Stimulated activated CD8-positive, alpha-beta memory T cell treated with anti-CD3 and anti-CD28 coated beads, Interleukin-15, amount 100 ng/mL, for 24 hours (primary cell): ENCODE measurements at places on chromosomes 7 and 10.

DNA sequence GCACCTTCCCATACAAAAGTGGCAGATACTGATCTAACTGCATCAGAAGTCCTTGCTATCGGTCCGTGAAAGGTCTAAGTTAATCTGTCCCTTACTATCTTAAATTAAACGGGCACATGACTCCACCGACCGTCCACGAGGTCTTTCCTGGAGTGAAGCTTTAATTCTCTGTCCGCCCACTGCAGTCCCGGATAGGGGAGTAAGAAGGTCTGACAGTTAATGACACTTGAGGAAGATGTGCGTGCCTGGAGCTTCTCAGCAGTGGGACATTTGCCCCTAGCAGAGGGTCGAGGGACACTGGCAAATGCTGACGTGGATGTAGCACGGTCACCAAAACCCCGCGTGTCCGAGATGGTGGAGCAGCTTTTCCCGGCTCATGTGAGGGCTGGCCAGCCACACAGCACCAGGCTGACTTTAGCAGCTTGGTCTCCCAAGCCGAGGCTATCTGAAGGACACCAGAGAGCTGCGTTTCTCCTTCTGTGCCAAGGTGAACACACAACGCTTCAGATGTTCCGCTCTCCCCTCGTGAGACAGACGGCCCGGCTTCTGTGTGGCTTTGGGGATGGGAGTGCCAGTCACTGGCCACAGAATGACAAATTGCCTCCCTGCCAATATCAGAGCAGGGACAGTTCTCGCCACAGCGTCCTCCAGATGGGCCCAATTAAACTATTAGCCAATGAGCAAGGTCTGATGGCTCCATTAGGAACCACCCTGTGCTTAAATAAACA is 86.6 kb downstream of the ADARB2 start:
- no peak for DNase-seq

- no peak for DNase-seq
Observed at GRCh38 chr7:152969335-152969734, 209.8 kb downstream of the ACTR3B start.

DNA sequence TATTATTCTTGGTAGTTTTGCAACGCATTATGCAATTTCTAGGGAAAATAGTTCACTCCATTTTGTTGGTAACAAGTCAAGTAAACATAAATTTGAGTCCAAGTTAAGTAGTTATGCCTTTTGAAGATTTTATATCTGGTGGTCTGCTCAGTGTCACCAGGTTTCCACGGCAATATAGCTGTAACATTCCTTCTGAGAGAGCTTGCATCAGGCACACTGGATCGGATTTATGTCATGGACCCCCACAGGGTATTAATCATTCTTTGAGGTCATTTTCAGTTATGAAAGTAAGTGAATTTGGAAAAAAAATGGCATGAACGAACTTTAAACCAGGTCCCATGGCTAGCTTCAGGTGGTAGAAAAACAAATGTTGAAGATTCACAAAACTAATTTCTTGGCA is 136.3 kb downstream of the POLR1F start:
- no peak for DNase-seq

- DNase-seq: no peak
Observed at GRCh38 chr7:3215624-3216585, 85.1 kb upstream of the SDK1 start.

GRCh38 chr10:11806706-11807105 is 16.4 kb upstream of the PROSER2 start:
- no peak for DNase-seq

GRCh38 chr10:79270466-79271246 is 76.6 kb upstream of the PPIF start:
- no peak for DNase-seq

DNA sequence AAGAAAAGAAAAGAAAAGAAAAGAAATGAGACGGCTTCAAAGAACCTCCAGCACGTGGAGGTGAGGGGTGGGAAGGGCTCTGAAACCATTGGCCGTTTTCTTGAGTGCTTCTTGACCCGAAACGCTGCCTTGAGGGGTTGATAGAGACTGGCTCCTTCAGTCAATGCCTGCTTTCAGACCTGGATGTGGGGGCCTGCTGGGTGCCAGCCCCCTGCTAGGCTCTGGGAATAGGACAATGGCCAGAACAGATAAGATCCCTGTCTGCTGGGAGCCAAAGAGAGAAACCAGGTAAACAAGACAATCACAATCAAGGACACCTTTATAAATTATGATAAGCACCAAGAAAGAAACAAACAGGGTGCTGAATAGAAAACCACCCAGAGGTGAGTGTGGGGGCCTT is 27.7 kb downstream of the ZMIZ1 start:
- no peak for DNase-seq

DNA sequence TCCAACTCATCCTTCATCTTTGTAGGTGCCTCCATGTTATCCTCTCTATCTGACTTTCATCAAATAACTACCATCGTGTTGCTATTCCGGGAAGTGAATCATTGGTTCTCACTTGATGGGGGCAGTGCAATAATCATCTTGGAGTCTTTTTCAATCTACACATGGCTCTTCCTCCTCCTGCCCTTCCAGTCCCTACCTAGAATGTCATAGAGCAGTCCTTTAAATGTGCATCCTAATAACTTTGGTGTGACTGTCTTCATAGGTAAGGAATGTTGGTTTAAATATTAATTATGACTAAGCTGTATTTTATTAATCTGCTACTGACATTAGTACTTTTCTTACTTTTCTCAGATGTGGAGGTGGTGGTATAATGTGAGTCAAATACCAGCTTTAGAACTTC is 8.4 kb upstream of the CDK14 start:
- DNase-seq: no peak

GRCh38 chr7:1567049-1567771 is 2.6 kb downstream of the PSMG3 start:
- DNase-seq: no peak

DNA sequence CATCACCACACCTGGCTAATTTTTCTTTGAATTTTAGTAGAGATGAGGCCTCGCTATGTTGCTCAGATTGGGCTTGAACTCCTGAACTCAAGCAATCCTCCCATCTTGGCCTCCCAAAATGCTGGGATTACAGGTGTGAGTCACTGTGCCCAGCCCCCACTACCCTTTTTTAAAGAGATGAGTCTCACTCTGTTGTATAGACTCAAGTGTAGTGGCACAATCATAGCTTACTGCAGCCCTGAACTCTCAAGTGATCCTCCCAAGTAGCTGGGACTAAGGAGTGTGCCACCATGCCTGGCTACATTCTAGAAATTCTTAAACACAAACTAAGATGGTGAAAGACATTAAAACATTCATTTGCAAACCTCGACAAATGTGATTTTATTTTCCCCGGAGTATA is 12.6 kb downstream of the SYPL1 start:
- DNase-seq: no peak

DNA sequence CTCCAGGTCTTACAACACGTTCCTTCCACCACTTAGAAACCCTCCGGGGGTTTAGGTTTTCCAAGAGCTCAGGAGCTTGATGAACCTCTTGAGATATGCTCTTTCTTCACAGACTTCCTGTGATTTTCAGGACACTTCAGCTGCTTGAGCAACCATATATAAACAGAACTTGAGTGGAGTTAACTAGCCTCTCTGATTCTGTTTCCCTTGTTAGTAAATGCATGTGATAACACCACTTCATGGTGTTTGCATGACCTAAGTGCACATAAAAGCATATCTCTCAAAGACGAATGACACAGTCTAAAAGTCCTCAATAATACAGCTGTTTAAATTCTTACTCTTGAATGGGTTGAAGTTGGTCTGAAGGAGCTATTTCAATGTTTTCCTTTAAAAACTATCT is 9.9 kb downstream of the PRR15 start:
- no peak for DNase-seq

- no peak for DNase-seq
Observed at GRCh38 chr7:138921277-138921676, 59.9 kb downstream of the KIAA1549 start.

DNA sequence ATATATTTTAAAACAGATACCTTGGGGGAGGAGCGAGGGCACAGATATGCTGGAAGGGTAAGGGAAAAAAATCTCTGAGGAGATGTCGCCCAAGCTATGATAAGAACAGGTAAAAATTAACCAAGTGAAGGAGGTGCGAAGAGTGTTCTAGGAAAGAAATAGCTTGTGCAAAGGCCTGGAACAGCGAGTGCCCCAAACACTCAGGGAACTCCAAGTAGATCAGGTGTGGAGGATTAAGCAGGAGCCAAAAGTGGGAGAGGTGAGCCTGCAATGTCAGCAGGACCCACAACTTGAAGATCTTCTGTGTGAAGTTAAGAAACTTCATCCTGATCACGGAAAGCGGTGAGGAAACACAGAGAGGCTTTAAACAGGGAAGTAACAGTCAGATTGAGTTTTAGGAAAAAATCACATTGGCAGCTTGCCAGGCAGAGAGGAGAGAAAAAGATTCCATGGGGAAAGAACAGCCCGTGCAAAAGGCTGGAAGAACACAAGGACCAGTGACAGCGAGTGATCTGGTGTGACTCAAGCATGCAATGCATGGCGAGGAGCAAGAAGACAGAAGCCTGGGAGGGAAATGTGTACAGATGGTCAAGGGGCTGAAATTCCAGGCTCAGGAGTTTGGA is 30.7 kb downstream of the FGF8 start:
- DNase-seq: no peak

DNA sequence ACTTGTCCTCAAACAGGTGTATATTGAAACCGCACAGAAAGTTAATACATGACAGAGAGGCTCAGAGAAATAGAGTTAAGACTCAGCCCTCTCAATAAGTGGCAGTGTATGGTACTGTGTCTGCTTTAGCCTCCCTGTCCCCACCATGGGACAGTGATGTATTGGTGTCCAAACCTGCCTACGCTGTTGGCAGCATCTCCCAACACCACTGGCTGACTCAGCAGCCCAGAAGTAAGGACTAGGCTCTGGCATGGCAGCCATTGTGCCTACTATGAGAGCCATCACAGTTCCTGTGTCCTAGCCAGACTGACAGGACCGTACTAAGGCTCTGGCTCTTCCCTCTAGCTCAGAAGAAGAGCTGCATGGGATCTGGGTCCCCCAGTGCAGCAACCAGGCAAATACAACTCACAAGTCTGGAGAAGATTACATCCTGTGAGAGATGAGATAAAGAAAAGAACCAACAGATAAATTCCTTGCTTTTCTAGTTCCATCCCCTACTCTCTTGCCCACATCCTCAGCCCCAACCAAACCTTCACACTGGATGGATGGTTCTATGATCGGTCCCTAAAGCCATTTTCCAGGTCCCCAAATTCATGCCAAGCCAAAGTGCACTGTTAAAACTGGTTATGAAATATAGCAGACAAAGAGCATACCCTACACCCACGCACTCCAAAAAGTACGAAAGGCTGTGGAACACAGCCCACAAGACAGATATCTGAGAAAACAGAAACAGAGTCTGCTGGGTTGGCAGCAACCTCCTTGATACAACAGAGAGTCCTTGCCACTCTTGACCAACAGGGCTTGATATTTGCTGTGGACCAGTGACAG is 44.1 kb upstream of the DMTF1 start:
- no peak for DNase-seq

DNA sequence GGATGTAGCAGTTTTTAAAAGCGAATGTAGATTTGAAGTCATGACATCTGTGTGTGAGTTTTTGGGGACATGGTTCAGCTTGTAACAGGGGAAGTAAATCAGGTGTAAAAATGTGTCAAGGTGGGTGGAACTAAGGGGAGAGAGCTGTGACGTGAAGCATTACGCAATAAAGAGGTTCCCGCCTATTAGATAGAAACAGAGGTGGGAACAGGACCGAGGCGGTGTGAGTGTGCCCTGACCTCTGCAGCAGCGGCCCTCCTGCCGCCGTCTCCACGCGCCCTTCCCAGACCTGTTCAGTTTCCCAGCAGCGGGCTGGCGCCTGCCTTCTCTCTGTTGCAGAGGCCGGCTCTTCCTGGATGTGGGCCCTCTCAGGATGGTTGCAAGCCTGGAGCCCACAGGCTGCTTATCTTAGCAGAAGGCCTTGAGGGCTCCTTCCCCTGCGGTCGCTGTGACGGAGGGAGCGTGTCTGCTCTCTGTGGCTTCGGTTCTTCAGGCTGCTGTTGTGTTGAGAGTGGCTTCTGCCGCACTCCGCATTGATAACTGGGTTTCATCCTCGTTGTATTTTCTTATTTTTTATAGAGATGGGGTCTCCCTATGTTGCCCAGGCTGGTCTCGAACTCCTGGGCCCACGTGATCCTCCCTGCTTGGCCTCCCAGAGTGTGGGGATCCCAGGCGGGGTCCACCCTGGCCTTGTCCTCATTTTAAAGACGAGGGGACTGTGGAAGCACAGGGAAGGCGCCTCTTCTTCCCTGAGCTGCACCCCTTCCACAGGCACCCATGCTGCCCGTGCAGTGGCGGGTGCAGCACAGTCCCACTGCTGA is 65.0 kb downstream of the DNAJB6 start:
- DNase-seq: no peak

GRCh38 chr10:33843379-33843778 is 508.9 kb upstream of the NRP1 start:
- DNase-seq: no peak

DNA sequence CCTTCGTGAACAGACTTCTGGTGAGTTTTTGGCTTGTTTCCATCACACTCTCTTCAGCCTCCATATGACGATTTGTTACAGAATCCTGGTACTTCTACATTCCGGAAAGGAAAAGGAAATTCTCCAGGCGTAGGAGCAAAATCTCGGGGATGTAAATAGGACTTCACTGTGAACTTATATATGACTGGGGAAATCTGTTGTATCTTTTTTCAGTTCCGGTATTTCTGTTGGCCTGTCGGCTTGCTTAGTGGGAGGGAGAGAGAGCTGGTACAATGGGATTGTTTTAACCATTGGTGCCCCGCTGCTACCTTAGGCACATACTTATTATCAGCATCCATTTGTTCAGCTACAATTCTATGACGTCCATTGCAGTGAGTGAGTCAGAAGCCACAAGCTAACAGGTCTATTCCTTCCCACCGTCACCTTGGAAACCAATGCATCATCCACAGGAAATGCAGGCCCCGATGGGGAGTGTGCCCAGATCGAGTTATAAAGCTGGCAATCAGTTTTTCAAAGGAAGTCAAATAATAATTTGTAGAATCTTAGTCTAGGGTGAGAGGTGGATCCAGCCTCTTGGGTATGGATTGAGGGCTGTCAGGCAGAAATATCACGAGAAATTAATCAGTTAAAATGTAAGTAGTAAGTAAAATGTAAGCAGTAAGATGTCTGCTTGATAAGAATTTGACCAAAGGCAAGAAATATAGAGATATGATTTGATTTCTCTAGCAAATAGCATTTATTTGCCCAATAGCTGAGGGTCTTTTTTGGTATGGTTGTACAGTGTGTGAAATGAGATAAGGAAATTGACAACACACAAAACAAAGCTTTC is 92.0 kb upstream of the MKLN1 start:
- DNase-seq: peak; percentile 20

DNA sequence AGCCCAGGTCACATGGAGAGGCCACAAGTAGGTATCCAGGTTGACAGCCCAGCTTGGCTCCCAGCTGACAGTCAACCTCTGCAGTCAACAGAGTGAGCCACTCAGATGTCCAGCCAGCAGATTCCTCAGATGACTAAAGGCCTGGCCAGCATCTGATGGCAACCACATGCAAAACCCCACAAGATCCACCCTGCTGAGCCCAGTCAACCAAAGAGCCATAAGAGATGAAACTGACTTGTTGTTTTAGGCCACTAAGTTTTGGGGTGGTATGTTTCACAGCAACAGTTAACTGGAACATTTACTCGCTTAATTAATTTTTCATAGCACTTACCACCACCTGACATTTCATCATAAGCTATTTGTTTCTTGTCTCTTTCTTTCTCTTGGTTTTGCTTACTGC is 107.3 kb upstream of the KDM7A start:
- no peak for DNase-seq
